ENCODE measurements at places on chromosomes 16 and 17. TPM values are rescaled to one million over a fixed set of nuclear protein-coding genes. Genes with fewer than 3 reads are reported as not detected.
A peak's percentile ranks its signal among the peaks of the same experiment; 100 is the strongest.

DNA sequence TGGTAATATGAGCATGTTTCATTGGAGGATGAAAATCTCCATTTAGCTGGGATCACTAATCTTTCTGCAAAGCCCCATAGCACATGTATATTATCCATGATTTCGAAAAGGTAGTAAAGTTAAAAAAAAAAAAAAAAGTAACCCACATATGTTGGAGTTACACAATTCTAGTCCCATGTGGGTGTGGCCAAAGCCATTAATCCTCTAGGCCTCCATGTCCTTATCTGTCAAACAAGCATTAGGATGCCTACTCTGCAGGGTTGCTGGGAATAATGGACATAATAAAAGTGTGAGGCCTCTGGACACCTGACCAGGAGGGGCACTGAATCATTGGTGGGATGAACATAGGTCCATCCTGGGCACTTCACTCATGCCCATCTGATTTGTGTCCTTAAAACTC lies 29.2 kb upstream of the VAT1L start:
- no peak for DNase-seq

- peak; percentile 34 for DNase-seq
Measured at GRCh38 chr17:5485270-5486205, at the start of gene DERL2. TSS of gene DERL2 (minus strand) at chr17:5486178. CDS start at chr17:5486161, 17 bp downstream.

GRCh38 chr17:70159980-70160379 lies 9.4 kb upstream of the KCNJ2 start:
- peak; percentile 12 for DNase-seq

DNA sequence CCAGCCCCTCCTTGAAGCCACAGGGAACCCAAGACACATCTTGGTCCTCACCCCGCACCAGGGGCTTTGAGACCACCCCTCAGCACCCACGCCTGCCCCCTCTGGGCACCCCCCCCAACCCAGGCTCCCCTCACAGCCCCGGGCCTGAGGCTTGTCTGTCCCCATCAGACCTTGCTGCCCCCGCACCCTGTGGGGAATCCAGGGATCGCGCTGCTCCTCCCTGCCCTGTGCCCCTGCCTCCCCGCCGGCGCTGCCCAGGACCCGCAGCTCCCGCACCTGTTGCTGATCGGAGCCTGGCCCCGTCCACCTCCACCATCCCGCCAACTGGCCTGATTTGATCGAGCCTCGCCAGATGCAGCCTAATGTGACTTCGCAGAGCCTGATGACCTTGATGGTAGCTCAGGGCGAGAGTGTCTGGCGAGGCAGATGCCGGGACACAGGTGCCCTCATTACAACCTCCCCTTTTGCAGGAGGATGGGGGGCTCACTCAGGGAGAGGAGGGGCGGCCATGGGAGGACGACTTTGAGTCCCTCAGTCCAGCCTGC lies 29.0 kb downstream of the SLC25A10 start:
- no peak for DNase-seq

The CMTM4 gene
- 16.8 TPM for total RNA-seq

The MMP2 gene
- 1,244 TPM for total RNA-seq

The PRCD gene
- 4.2 TPM for total RNA-seq

The CD300LF gene
- not detected for total RNA-seq

Data from fibroblast of the aortic adventitia (primary cell).